ENCODE measurements at places on chromosomes 12 and 14.

GRCh38 chr14:101019990-101020710 is 116.6 kb upstream of the RTL1 start:
- DNase-seq: no peak

DNA sequence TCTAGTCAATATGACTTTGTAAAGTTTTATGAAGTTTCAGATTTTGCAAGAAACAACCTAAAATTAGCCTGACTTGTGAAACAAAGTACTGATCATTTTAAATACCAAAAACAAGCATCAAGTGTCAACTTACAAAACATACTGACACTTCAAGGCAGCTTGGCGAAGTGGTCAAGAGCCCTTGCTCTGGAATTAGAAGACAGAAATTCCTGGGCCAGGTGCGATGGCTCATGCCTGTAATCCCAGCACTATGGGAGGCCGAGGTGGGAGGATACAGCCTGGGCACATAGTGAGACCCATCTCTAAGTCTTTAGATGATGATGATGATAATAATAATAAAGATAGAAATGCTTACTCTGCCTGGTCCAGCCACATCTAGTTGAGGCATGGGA is 45.4 kb upstream of the NR2C1 start:
- no peak for DNase-seq

DNA sequence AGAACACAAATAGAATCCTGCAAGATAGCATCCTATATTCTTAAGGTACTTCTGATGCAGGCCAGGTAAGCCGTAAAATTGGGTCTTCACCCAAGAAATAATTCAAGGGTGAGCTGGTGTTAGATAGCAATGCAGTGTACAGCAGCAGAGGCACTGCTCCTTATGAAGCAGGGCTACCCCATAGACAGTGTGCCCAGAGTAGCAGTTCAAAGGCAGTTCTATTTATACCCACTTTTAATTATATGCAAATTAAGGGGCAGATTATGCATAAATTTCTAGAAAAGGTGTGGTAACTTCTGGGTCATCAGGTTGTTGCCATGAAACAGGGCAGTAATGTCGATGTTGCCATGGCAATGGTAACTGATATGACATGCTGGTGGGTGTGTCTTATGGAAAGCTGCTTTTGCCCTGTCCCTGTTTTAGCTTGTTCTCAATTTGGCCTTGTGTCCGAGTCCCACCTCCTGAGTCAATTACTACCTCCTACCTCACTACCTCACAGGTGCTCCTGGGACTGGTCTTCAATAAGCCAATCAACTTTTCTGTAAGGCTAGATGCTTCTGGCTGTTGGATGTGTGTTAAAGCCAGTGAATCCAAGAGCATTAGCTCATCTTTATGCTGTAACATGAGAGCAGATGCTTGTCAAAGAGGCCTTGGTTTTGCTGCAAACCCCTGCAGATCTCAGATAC is 61.0 kb downstream of the PPM1A start:
- DNase-seq: no peak

DNA sequence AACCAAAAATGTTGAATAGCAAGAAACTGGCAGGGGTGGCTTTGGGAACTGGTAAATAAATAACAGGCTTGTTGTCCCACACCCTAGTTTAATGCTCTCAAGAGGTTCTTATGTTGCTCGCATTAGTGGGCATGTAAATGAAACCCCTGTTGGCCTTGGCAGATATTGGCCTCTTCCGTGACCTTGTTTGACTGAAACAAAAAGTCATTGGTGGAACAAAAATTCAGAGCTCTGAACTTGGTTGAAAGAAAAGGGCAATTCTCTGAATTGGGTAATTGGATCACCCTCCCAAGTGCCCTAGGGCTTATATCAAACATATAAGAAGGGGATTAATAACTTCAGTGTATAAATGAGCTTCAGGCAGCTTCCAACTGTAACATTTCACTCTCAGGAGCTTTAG is 426.2 kb downstream of the ZFP36L1 start:
- no peak for DNase-seq

GRCh38 chr14:89902881-89903280 is 51.6 kb downstream of the EFCAB11 start:
- no peak for DNase-seq

GRCh38 chr14:104384776-104385071 is 194.8 kb upstream of the C14orf180 start:
- DNase-seq: no peak

DNA sequence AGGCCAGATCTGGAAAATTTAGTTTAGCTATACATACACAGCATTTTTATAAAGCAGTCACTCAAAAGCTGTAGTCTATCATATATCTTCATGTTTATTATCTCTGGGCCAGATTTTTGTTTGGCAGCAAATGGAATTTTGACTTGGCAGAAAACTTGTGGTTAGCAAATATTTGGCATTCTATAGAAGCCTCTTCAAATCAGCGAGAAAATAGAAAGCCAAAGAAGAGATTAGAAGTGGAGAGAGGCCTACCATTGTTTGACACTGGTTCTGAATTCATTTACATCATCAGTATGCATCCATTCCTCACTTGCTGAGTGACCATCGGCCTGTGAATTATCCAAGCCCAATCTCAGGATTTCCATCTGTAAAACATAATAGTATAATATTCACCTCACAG is 1077.6 kb downstream of the GALC start:
- peak; percentile 17 for DNase-seq

- no peak for DNase-seq
Observed at GRCh38 chr14:101020834-101021370, 117.4 kb upstream of the RTL1 start.

- DNase-seq: no peak
Observed at GRCh38 chr14:63909984-63910383, 57.2 kb downstream of the SYNE2 start.

- DNase-seq: no peak
Observed at GRCh38 chr12:131021154-131021541, 67.4 kb downstream of the ADGRD1 start.

DNA sequence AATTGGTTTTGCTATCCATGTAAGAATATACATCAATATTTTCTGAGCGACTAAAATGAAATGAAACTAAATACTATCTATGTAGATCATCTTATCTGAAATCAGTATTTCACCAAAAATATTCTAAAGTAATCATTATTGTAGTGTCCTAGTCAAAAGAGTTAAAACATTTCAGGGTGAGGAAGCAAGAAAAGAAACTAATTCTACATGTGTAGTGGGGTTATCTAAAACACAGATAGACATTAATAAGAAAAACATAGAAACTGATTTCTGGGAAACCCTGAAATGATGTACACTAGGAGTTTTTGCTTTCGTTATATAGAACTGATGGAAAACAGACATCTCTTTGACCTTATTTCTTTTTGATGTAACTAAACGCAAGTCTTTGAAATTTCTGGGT is 257.9 kb downstream of the SSPN start:
- DNase-seq: no peak

DNA sequence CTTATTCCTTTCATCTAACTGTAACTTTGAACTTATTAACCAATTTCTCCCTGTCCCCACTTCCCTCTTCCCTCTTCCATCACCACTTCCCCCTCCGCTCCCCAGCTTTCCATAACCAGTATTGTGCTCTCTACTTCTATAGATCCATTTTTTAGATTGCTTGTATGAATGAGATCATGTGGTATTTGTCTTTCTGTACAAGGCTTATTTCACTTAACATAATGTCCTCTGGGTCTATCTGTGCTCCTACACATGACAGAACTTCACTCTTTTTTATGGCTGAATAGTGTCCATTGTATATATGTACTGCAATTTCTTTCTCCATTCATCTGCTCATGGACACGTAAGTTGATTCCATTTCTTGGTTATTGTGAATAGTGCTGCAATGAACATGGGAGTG is 14.4 kb downstream of the ERP27 start:
- no peak for DNase-seq

DNA sequence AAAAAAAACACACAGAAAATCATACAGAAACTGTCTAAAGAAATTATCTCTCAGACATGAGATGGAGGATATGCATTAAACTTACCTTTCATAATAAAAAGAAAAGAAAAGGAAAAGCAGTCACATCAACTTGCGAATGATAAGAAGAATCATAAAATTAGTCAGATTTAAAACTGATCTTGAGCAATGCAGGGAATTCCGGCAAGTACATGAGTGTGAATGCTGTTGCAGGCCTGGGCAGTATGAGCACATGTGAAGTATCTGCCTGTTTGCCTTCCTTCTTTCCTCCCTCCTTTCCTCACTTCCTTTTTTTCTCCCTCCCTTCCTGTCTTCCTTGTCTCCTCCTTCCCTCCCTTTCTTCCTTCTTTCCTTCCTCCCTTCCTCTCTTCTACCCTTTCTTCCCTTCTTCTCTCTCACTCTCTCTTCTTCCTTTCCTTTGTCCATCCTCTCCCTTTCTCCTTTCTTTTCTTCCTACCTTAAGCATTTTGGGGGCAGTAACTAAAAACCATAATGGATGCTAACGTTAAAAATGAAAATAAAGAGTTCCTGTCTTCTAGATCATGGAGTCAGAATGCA is 38.5 kb upstream of the SLC6A15 start:
- no peak for DNase-seq

- no peak for DNase-seq
Observed at GRCh38 chr12:7349418-7349817, 45.5 kb downstream of the ACSM4 start.

DNA sequence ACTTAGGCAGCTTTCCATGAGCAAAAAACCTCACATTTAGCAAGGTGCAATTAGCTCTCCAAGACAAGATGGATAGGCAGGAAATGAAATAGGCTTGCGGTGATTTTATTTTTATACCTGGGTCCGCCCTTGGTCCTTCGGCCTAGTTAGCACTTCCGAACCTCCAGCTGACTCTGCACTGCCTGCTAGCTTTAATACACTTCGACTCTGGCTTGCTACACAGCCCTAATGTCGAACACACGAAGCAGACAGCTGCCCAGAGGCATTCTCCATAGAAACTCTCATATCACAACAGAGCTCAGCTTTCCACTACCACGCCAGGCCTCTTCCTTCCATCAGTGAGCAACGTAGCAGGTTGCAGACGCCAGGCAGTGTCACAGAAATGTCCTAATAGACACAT is 688.0 kb downstream of the VRK1 start:
- DNase-seq: no peak

- no peak for DNase-seq
Observed at GRCh38 chr14:55201219-55202101, 10.1 kb upstream of the DLGAP5 start.

- no peak for DNase-seq
Observed at GRCh38 chr12:810671-811415, 58.5 kb downstream of the WNK1 start.

GRCh38 chr12:104998423-104999346 is 12.6 kb downstream of the NOPCHAP1 start:
- DNase-seq: peak; percentile 32

DNA sequence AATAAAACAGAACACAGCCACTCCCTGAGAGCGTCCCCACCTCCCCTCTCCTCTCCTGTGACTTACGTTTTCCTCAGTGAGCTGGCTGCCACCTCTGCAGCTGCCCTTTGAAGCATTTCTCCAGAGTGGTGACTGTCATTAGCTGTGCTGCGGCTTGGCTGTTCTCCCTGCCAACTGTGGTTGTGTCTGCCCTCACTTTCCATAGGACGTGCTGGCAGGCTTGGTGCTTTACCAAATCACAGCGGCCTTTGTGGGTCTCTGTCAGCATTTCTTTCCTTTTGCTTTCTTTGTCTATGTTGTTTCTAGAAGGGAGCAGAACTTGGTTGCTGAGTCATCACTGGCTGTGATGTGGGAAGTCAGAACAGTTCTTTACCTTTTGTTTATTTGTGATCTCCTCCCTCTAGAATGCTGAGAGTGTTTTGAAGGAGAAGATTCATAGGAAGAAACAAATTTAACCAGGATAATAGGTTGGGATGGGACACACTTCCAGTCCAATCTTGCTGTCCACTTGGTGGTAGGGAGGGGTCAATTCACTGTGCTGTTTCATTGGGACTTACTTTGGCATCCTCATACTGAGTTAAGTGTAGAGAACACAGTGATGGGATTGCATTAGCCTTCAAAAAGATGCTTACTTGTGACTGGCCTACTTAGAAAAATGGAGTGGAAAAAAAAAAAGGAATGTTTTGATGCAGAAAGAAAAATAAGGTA is 88.2 kb downstream of the TMX1 start:
- no peak for DNase-seq

GRCh38 chr14:68124979-68125731 is 305.6 kb downstream of the RAD51B start:
- peak; percentile 48 for DNase-seq

GRCh38 chr14:100132161-100132902 is 27.1 kb downstream of the DEGS2 start:
- no peak for DNase-seq
